ENCODE measurements at places on chromosomes 6 and 20. TPM values are rescaled to one million over a fixed set of nuclear protein-coding genes. Genes with fewer than 3 reads are reported as not detected.

- no peak overlapping the region for H3K4me3 ChIP-seq
- no peaks in the 10 kb centered on the region for H3K27me3 ChIP-seq
- DNase-seq: no peak
- H3K27ac ChIP-seq: no peak overlapping the region
- H3K4me1 ChIP-seq: no peaks in the 10 kb centered on the region
These were observed 119.7 kb downstream of the FYN start for GRCh38 chr6:111753573-111753972.

- no peak overlapping the region for H3K4me3 ChIP-seq
- no peak for DNase-seq
- H3K36me3 ChIP-seq: no peaks in the 10 kb centered on the region
- peaks cover 7% of the 10 kb centered on the region for H3K4me1 ChIP-seq
These were observed 11.1 kb upstream of the FOXS1 start for GRCh38 chr20:31856516-31856915.

DNA sequence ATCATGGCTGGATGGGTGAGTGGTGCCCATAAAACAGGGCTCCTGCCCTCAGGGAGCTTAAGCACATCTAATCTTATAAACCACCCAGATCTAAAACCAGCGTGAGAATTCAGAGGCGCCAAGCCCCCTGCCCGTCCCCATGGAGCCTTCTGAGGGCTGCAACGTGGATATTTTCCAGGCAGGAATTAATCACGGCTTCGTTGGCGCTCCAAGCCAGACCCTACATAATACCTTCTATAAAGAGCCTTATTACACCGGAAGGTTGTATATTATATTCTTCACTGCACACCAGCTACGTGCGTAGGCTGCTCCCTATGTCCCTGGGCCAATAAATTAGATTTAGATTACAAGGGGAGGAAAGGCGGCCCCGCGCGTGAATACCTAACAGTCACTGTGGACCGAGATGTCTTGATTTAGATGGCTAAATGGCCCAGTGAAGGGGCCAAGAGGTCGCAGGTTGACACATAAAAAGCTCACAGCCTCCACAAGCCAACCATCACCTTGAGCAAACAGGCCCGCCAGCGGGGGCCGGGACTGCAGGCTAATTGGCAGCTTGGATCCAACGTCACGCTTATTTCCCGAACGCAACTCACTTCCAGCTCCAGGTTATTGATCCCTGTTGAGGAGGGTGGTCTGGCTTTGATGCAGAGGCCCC is 64.7 kb upstream of the APCDD1L start:
- H3K27ac ChIP-seq: no peak overlapping the region
- no peaks in the 10 kb centered on the region for H3K36me3 ChIP-seq
- no peak overlapping the region for H3K4me3 ChIP-seq
- no peaks in the 10 kb centered on the region for H3K4me1 ChIP-seq

GRCh38 chr6:105170059-105170458 is 9.8 kb downstream of the POPDC3 start:
- H3K27me3 ChIP-seq: no peaks in the 10 kb centered on the region
- H3K4me3 ChIP-seq: no peak overlapping the region
- H3K27ac ChIP-seq: no peak overlapping the region
- DNase-seq: no peak
- H3K4me1 ChIP-seq: no peaks in the 10 kb centered on the region

GRCh38 chr20:51910321-51911050 is 108.2 kb upstream of the SALL4 start:
- H3K27ac ChIP-seq: no peak overlapping the region
- no peaks in the 10 kb centered on the region for H3K36me3 ChIP-seq
- H3K27me3 ChIP-seq: no peaks in the 10 kb centered on the region
- no peak for DNase-seq

GRCh38 chr20:8317448-8317847 is 185.4 kb downstream of the PLCB1 start:
- H3K27ac ChIP-seq: no peak overlapping the region
- H3K36me3 ChIP-seq: no peaks in the 10 kb centered on the region
- H3K27me3 ChIP-seq: no peaks in the 10 kb centered on the region
- DNase-seq: no peak

DNA sequence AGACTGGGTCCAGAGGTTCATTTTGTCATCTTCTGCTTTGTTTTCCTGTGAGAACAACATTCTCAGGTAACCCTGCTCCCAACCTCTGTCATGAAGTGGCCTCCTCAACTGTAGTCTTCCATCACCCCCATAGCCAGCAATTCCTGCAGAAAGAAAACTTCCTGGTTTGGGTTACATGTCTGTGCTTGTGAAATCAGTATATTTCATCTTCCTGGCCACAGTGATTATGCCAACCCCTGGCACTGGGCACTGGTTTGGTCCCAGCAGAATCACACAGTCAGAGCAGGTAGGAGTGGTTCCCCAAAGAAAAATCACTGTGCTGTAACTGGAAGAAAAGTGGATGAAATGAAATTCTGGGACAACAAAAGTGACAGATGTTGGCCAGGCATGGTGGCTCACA is 52.5 kb downstream of the CRYBG1 start:
- H3K4me3 ChIP-seq: no peak overlapping the region
- H3K36me3 ChIP-seq: no peaks in the 10 kb centered on the region
- H3K27ac ChIP-seq: no peak overlapping the region

The VWA7 gene
- 10.1 TPM for total RNA-seq

The KIZ gene
- 17.1 TPM for total RNA-seq

The SLC22A2 gene
- not detected for total RNA-seq
